Cardiac muscle cell (in vitro differentiated cells and primary cell): ENCODE measurements at places on chromosomes 1 and 21. TPM values are rescaled to one million over a fixed set of nuclear protein-coding genes. Genes with fewer than 3 reads are reported as not detected.

Gene MCOLN2
- total RNA-seq, result not detected in 2 replicates

Gene AXDND1
- 0.54 TPM in 1 of 2 replicates, not detected in the other for total RNA-seq

Gene MAEL
- total RNA-seq, result 0.11 and 0.63 TPM in 2 replicates

Gene PODN
- 3.7 and 6.5 TPM in 2 replicates for total RNA-seq

Gene OR2AK2
- not detected in 2 replicates for total RNA-seq

Gene FCRL5
- not detected in 2 replicates for total RNA-seq

Gene SCAMP3
- total RNA-seq, result 67.3 and 109 TPM in 2 replicates

Gene AADACL4
- not detected in 2 replicates for total RNA-seq

Gene UBAP2L
- total RNA-seq, result 111 and 190 TPM in 2 replicates

Gene AMY2A
- total RNA-seq, result not detected in 2 replicates

Gene OR2T27
- not detected in 2 replicates for total RNA-seq

Gene BPNT1
- 27.7 and 29.7 TPM in 2 replicates for total RNA-seq

Gene SMCP
- not detected in 2 replicates for total RNA-seq

Gene SLC37A1
- total RNA-seq, result 5.3 and 8.4 TPM in 2 replicates

Gene FAM78B
- total RNA-seq, result 0.06 and 0.32 TPM in 2 replicates

Gene ADAMTSL4
- 28.8 and 44.2 TPM in 2 replicates for total RNA-seq

Gene SPRTN
- total RNA-seq, result 15.2 and 30.8 TPM in 2 replicates

Gene FBXO2
- 15.8 and 20.9 TPM in 2 replicates for total RNA-seq

Gene AMPD1
- total RNA-seq, result not detected in 2 replicates

Gene CHI3L1
- total RNA-seq, result 1.8 TPM in 1 of 2 replicates, not detected in the other

Gene TSHB
- total RNA-seq, result not detected in 2 replicates

Gene ZSWIM5
- 6.6 and 10.3 TPM in 2 replicates for total RNA-seq

Gene VWA1
- total RNA-seq, result 31.5 and 40.4 TPM in 2 replicates

Gene PLA2G2D
- total RNA-seq, result not detected in 2 replicates

Gene DEGS1
- total RNA-seq, result 36.4 and 56.6 TPM in 2 replicates

Gene KRTAP19-1
- total RNA-seq, result not detected in 2 replicates

Gene LHX8
- 0.18 and 0.35 TPM in 2 replicates for total RNA-seq

Gene CR1L
- not detected in 2 replicates for total RNA-seq

Gene SIM2
- total RNA-seq, result not detected in 2 replicates

Gene CLIC6
- total RNA-seq, result not detected in 2 replicates

Gene BRINP2
- total RNA-seq, result 8.9 and 20.6 TPM in 2 replicates
